Tibial nerve (tissue), 4 donors: ENCODE measurements at places on chromosomes 7 and 10. TPM values are rescaled to one million over a fixed set of nuclear protein-coding genes. Genes with fewer than 3 reads are reported as not detected.

- peak; percentile 74 for DNase-seq
- H3K4me1 ChIP-seq: no peaks in the 10 kb centered on the region
- no peak overlapping the region for H3K4me3 ChIP-seq
- H3K27me3 ChIP-seq: no peaks in the 10 kb centered on the region
- no peaks in the 10 kb centered on the region for H3K36me3 ChIP-seq
Measured at GRCh38 chr10:112565434-112566053, 118.5 kb downstream of the VTI1A start.

Gene ITIH2
- total RNA-seq: not detected

Gene KCND2
- total RNA-seq: under 0.01 TPM

- no peak overlapping the region for H3K27ac ChIP-seq
- H3K27me3 ChIP-seq: no peaks in the 10 kb centered on the region
- DNase-seq: no peak
- H3K4me1 ChIP-seq: no peaks in the 10 kb centered on the region
Measured at GRCh38 chr10:106799776-106800175, 364.7 kb downstream of the SORCS1 start.
